Prostate gland (tissue), 2 donors: ENCODE measurements at places on chromosomes 5 and 9. TPM values are rescaled to one million over a fixed set of nuclear protein-coding genes. Genes with fewer than 3 reads are reported as not detected.
A peak's percentile ranks its signal among the peaks of the same experiment; 100 is the strongest.

GRCh38 chr5:68534956-68535520 is 319.5 kb downstream of the PIK3R1 start:
- H3K27me3 ChIP-seq = no peaks in the 10 kb centered on the region
- H3K27ac ChIP-seq = peak overlapping the region; percentile 71
- no peak for DNase-seq
- H3K4me1 ChIP-seq = peaks cover 4% of the 10 kb centered on the region
- H3K36me3 ChIP-seq = no peaks in the 10 kb centered on the region
- no peak overlapping the region for H3K4me3 ChIP-seq

GRCh38 chr5:135560858-135561257 is 17.9 kb downstream of the CXCL14 start:
- H3K4me3 ChIP-seq = no peak overlapping the region
- H3K27ac ChIP-seq = no peak overlapping the region
- H3K36me3 ChIP-seq = no peaks in the 10 kb centered on the region
- peak; percentile 69 for DNase-seq
- peaks cover 2% of the 10 kb centered on the region for H3K27me3 ChIP-seq

- H3K4me1 ChIP-seq = no peaks in the 10 kb centered on the region
- no peaks in the 10 kb centered on the region for H3K27me3 ChIP-seq
- DNase-seq = no peak
- no peak overlapping the region for H3K4me3 ChIP-seq
- H3K36me3 ChIP-seq = no peaks in the 10 kb centered on the region
Measured at GRCh38 chr5:14050821-14051220, 92.3 kb upstream of the TRIO start.

- no peak overlapping the region for H3K4me3 ChIP-seq
- no peaks in the 10 kb centered on the region for H3K36me3 ChIP-seq
- H3K27me3 ChIP-seq = no peaks in the 10 kb centered on the region
- no peak overlapping the region for H3K27ac ChIP-seq
Measured at GRCh38 chr5:153794327-153794726, 244.4 kb downstream of the FAM114A2 start.

DNA sequence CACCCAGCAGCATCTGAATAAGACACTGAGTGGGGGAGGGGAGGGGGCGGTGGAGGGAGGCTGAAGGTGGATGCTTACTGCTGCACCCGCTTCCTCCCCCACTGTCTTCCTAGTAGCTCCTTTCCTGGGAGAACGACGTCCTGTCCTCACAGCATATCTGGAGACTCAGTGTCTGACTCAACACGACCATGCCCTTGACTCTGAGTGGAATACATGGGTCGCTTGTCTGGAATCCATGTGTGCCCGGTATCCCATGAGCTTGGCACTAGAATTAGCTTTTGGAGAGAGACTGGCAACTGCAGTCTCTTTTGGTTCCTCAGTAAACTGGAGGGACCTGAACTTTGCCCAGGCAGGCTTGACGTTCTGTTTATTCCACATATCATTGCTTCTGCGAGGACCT is 125.4 kb upstream of the FAM120A start:
- H3K27ac ChIP-seq = no peak overlapping the region
- DNase-seq = no peak
- H3K4me3 ChIP-seq = no peak overlapping the region
- no peaks in the 10 kb centered on the region for H3K4me1 ChIP-seq
- H3K36me3 ChIP-seq = no peaks in the 10 kb centered on the region
- no peaks in the 10 kb centered on the region for H3K27me3 ChIP-seq

The FOXD1 gene
- total RNA-seq = 1.6 TPM

- DNase-seq = no peak
- H3K27ac ChIP-seq = no peak overlapping the region
- H3K4me1 ChIP-seq = no peaks in the 10 kb centered on the region
- no peak overlapping the region for H3K4me3 ChIP-seq
Measured at GRCh38 chr5:158565017-158565789, 534.5 kb downstream of the EBF1 start.
